ENCODE measurements at places on chromosomes 4 and X.

DNA sequence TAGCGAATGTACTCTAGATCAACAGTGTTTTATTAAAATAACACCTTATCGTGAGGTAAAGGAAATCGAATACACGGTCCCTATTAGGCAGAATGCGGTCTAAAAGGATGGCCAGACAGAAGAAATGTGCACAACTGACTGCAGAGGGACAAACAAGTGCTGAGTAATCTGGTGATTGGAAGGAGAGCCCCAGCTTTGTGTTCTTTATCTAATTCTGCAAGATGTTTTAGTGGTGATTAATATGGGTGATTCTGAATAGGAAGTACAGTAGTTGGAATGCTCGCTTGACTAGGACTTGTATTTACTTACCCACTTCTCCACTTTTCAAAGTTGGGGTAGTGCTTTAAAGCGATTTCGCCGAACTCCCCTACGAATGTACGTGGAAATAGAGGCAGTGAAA lies 1.2 kb downstream of the WDR44 start:
- DNase-seq: no peak

GRCh38 chr4:38192516-38192915 lies 232.3 kb downstream of the PTTG2 start:
- no peak for DNase-seq

DNA sequence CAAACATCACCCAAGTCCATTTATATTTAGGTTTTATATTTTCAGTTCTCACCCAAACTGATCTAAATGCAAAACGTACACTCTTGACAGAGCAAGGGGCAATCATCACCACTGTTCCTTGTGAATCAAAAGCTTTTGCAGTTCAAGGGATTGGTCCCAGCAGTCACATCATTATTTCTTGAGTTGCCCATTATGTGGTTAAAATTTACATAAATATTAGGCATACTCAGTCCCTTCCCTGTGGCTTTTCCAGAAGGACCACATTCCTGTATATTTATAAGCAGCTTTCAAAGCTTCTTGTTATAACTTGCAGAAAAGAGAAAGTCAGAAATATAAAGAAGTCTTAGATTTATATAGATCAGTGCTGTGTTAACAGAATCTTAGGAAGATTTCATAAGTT lies 224.4 kb downstream of the CLCN4 start:
- no peak for DNase-seq

GRCh38 chr4:38132843-38133662 lies 172.9 kb downstream of the PTTG2 start:
- no peak for DNase-seq

DNA sequence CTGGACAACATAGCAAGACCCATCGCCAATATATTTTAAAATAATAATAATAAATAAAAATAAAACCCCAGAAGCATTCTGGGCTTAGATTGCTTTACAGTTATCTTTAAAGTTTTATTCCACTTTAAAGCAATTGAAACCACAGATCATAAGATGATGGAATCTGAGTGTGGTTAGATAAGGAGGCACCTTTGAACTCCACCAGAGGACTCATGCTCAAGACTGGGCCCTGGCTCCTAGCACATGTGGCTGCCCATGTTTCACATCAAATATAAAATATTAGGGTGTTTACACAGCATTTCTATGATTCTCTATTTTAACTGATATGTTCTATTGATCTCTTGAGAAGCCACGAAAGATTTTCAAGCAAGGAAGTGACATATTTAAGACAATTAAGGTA lies 52.6 kb upstream of the BBS12 start:
- DNase-seq: no peak

GRCh38 chr4:183872531-183872930 lies 32.6 kb upstream of the STOX2 start:
- DNase-seq: no peak

DNA sequence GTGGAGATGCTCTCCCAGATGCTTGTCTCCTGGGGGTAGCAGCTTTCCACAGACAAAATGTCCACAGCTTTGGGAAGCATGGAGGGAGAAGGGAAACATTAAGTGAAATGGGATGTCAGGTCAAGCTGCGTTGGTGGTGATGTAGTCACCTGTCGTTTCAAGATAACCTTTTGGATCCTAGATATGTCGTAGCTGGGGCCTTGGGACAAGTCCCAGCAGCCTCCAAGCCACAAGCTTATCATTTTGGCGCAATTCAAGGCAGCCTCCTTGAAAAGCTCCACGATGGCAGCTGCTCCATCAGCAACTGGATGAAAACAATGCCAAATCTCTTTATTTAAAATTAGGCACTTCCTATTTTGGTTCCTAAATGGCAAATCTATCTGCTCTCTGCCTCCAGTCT lies 52.0 kb downstream of the RTL9 start:
- DNase-seq: no peak

GRCh38 chr4:158894826-158895225 lies 126.0 kb downstream of the FNIP2 start:
- no peak for DNase-seq

DNA sequence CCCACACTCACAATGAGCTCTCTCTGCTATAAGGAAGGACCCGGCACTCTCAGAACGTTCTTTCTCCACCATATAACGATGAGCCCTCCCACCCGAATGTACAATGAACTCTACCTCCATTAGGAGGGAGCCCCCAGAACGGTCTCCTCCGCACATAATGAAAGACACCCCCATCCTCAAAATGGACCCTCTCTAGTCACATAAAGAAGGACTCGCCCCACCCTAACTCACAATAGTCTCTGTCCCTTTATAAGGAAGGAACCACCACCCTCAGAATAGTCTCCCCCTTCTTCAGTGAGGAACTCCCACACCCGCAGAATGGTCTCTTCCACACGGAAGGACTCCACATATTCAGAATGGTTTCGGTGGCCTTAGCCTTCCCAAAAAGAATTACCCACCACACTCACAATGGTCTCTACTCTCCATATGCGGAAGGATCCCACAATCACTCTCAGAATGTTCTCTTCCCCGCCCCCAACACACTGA lies 477 bp downstream of the SLC35A2 start:
- no peak for DNase-seq
